ENCODE measurements at places on chromosomes 7 and 10. TPM values are rescaled to one million over a fixed set of nuclear protein-coding genes. Genes with fewer than 3 reads are reported as not detected.

- peaks cover 2% of the 10 kb centered on the region for H3K36me3 ChIP-seq
- H3K27ac ChIP-seq, result no peak overlapping the region
- DNase-seq, result peak; percentile 80
- H3K27me3 ChIP-seq, result no peaks in the 10 kb centered on the region
Measured at GRCh38 chr7:123682690-123683089, 27.0 kb downstream of the LMOD2 start.

- no peak overlapping the region for H3K4me3 ChIP-seq
- H3K27ac ChIP-seq, result no peak overlapping the region
- no peaks in the 10 kb centered on the region for H3K36me3 ChIP-seq
- DNase-seq, result no peak
- H3K27me3 ChIP-seq, result no peaks in the 10 kb centered on the region
- no peaks in the 10 kb centered on the region for H3K4me1 ChIP-seq
Measured at GRCh38 chr10:1278306-1278705, 222.1 kb downstream of the WDR37 start.

The SUN3 gene
- 0.54 TPM for total RNA-seq

DNA sequence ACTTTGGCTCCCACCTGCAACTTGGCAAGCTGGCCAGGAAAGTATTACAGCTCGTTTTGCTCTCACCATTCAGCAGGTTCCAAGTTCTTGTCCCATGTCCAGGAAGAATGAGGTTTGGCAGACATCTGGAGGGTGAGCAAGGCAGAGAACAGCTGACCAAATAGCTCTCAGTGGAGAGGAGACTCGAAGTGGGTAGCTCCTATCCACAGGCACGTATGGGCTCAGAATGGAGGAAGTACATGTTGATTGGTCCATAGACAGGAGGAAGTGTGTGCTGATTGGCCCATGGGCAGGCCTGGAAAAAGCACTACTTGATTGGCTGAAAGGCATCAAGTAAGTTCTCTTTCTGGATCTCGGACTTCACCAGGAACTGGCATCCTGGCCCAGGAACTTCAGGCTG is 3.0 kb upstream of the NCAPG2 start:
- peaks cover 3% of the 10 kb centered on the region for H3K4me1 ChIP-seq
- no peaks in the 10 kb centered on the region for H3K27me3 ChIP-seq
- H3K36me3 ChIP-seq, result no peaks in the 10 kb centered on the region
- H3K27ac ChIP-seq, result no peak overlapping the region
- DNase-seq, result no peak

The SPDYE9 gene
- total RNA-seq, result not detected

DNA sequence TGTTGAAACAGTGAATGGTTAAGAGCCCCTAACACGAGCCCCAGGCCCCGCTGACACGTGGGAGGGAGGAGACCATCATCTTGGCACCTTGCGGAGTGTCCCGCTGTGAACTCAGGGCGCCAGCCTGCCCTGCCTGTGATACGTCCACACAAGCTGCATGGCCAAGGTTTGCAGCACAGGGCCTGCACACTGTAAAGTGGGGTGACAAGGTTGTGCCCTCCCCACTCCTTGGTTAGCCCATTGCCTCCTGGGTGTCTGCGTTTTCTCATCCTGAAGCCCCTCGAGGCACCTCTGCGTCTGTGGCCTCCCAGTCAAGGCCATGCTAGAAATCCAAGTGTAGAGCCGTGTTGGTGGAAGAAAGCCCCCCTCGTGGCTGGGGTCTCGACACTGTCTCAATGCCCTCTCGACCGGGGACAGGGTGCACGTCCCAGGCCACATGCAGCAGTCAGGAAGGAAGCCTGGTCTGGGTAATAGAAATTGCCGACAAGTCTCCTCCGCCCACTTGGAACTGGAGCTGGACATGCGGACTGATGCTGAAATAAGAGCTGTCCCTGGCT is 192.1 kb downstream of the DNAJB6 start:
- H3K4me1 ChIP-seq, result no peaks in the 10 kb centered on the region
- no peaks in the 10 kb centered on the region for H3K36me3 ChIP-seq
- H3K27me3 ChIP-seq, result no peaks in the 10 kb centered on the region
- no peak overlapping the region for H3K27ac ChIP-seq
- no peak overlapping the region for H3K4me3 ChIP-seq

The CHRM2 gene
- not detected for total RNA-seq

GRCh38 chr7:151719897-151720242 is 157.0 kb downstream of the PRKAG2 start:
- peaks cover 24% of the 10 kb centered on the region for H3K4me1 ChIP-seq
- no peaks in the 10 kb centered on the region for H3K27me3 ChIP-seq
- H3K4me3 ChIP-seq, result no peak overlapping the region
- H3K27ac ChIP-seq, result peak overlapping the region; percentile 15

The CYP3A7 gene
- not detected for total RNA-seq

The HEPACAM2 gene
- total RNA-seq, result 2.5 TPM

DNA sequence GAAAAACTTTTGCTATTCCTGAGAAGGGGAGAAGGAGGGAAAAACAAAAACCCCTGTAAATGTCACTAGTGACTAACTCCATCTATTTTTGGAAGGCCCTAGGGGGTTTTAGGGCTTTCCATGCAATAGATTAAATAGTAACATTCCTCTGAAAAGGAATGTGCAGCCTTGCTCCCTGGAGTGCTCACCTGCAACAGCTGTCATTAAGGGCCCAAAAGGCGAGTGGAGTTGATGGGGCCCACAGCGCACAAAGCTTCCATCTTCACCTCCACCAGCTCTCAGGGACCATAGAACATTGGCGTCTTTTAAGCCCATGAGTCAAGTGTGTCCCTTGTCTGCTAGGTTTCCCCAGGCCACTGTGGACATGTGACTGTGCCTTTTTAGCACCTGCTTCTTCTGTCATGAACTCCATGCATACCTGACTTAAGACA is 58.0 kb upstream of the IL6 start:
- H3K4me3 ChIP-seq, result no peak overlapping the region
- H3K27ac ChIP-seq, result no peak overlapping the region
- DNase-seq, result no peak
- no peaks in the 10 kb centered on the region for H3K36me3 ChIP-seq
- H3K4me1 ChIP-seq, result no peaks in the 10 kb centered on the region
- H3K27me3 ChIP-seq, result no peaks in the 10 kb centered on the region

GRCh38 chr10:46052791-46053375 is 6.8 kb upstream of the MSMB start:
- DNase-seq, result no peak
- no peak overlapping the region for H3K4me3 ChIP-seq
- no peaks in the 10 kb centered on the region for H3K27me3 ChIP-seq
- H3K27ac ChIP-seq, result no peak overlapping the region
- H3K36me3 ChIP-seq, result no peaks in the 10 kb centered on the region
- H3K4me1 ChIP-seq, result no peaks in the 10 kb centered on the region

DNA sequence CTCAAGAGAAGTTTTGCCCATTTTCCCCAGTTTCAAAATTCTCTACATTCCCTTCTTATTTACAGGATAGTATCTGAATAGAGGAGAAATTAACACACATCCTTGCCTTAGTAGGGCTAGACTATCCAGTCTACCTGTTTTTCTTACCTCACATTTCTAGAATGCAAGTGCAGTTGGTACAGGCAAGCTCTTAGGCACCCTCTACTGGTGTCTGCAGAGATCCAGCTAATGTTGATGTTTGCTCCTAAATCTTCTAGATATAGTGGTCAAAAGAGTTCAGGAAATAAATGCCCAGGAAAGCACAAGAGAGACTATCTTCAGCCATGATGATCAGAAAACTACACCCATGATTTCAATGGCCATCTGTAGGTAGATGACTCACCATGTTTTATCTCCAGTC is 205.3 kb downstream of the HTR7 start:
- H3K4me3 ChIP-seq, result no peak overlapping the region
- no peak overlapping the region for H3K27ac ChIP-seq
- H3K36me3 ChIP-seq, result no peaks in the 10 kb centered on the region
- H3K4me1 ChIP-seq, result no peaks in the 10 kb centered on the region

GRCh38 chr7:12244694-12245093 is 33.6 kb downstream of the TMEM106B start:
- H3K27ac ChIP-seq, result no peak overlapping the region
- no peaks in the 10 kb centered on the region for H3K36me3 ChIP-seq
- no peaks in the 10 kb centered on the region for H3K4me1 ChIP-seq

GRCh38 chr10:63166742-63167258 is 33.7 kb downstream of the NRBF2 start:
- peaks cover 5% of the 10 kb centered on the region for H3K36me3 ChIP-seq
- no peaks in the 10 kb centered on the region for H3K4me1 ChIP-seq
- H3K4me3 ChIP-seq, result no peak overlapping the region
- no peak overlapping the region for H3K27ac ChIP-seq
- DNase-seq, result peak; percentile 41
- no peaks in the 10 kb centered on the region for H3K27me3 ChIP-seq

DNA sequence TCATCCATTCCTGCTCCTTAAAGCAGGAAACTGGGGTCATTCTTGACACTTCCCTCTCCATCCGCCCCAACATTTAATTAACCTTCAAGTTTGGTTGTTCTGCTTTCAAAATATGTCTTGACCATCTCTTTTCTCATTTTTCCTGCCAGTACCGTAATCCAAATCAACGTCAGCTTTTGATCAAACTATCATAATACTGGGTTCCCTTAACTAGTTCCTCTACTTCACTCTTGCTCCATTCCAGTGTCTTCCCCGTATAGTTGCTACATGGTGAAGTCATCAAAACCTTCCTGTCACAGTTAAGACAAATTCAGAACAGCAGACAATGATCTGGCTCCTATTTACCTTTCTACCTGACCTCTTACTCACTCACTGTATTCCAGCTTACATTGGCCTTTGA is 6.6 kb upstream of the KLF14 start:
- H3K27me3 ChIP-seq, result peaks cover 24% of the 10 kb centered on the region
- H3K4me1 ChIP-seq, result no peaks in the 10 kb centered on the region
- DNase-seq, result no peak
- no peak overlapping the region for H3K27ac ChIP-seq
- H3K4me3 ChIP-seq, result no peak overlapping the region

The CALML3 gene
- total RNA-seq, result not detected

DNA sequence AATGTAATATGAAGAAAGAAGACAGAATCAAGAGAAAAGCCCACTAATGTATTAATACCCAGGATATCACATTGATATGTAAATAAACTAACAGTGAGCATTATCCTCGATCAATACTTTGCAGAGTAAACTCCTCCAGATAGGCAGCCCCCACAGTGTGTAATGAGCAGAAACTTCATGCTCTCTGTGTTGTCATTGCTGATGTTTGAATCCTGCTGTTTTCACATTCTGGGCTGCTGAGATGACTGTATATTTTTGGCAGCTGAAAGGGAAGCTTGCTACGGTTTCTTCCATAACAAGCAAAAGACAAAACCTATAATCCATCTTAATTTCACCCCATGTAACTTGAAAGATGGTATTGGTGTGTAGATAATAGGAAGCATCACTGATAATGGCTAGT is 15.3 kb upstream of the THSD7A start:
- DNase-seq, result no peak
- H3K36me3 ChIP-seq, result no peaks in the 10 kb centered on the region
- no peaks in the 10 kb centered on the region for H3K4me1 ChIP-seq
- no peak overlapping the region for H3K27ac ChIP-seq

All from kidney (tissue), 22 donors.